ENCODE measurements at places on chromosomes 5 and 9. TPM values are rescaled to one million over a fixed set of nuclear protein-coding genes. Genes with fewer than 3 reads are reported as not detected.
A peak's percentile ranks its signal among the peaks of the same experiment; 100 is the strongest.

SELENOP gene
- 17.4 TPM for total RNA-seq

C5orf24 gene
- 15.7 TPM for total RNA-seq

SH2D3C gene
- total RNA-seq: 5.4 TPM

SPAAR gene
- total RNA-seq: not detected

TTC16 gene
- total RNA-seq: not detected

FRRS1L gene
- total RNA-seq: 0.71 TPM

DNA sequence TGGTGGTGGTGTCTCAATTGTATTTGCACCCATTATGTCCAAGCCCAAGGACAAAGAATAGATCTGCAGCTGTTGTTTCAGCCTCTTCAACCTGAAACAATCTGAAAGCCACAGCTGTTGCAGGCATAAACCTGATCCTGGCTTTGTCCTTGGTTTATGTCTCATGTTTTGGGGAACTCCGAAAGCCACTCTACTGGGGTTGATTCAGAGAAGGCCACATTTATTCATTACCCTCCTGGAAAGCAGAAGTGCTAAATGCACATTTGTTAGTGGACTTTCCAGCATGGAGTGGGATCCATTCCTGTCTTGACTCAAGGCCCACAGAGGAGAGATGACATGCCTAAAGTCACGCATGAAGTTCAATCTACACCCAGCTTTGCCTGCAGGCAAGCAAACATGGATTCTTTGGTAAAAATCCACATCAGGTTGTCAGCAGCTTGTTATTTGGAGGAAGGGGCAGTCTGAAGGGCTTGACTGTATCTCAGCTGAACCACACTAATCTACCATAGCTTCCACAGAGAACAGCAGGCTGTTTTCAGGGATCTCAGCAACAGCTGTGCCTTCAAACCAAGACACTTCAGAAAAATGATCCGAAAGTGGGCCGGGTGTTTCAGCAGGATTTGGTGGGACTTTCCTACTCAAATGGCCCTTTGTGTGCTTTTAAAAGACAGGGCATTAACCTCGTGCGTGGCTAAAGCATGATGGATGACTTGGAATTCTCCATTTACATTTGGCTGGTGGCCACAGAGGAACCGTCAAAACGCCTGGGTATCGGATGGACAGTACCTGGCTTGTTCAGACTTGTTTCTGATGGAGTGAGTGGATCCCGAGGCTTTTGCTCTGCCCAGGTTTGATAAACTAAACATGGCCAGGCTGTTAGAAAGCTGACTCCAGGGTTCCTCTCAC is 36.2 kb upstream of the ADAM19 start:
- H3K36me3 ChIP-seq: no peaks in the 10 kb centered on the region

- H3K27ac ChIP-seq: no peak overlapping the region
- H3K36me3 ChIP-seq: no peaks in the 10 kb centered on the region
- peaks cover 3% of the 10 kb centered on the region for H3K27me3 ChIP-seq
- DNase-seq: peak; percentile 58
- H3K4me1 ChIP-seq: peaks cover 78% of the 10 kb centered on the region
Measured at GRCh38 chr9:119289740-119290433, 79.3 kb downstream of the BRINP1 start.

- H3K4me1 ChIP-seq: peaks cover 20% of the 10 kb centered on the region
- H3K27me3 ChIP-seq: no peaks in the 10 kb centered on the region
- no peak overlapping the region for H3K27ac ChIP-seq
- DNase-seq: no peak
Measured at GRCh38 chr5:58786035-58786434, 203.2 kb downstream of the RAB3C start.

GRCh38 chr5:54013556-54014194 is 296.7 kb downstream of the ARL15 start:
- peaks cover 58% of the 10 kb centered on the region for H3K4me1 ChIP-seq
- H3K27me3 ChIP-seq: no peaks in the 10 kb centered on the region
- peaks cover 23% of the 10 kb centered on the region for H3K36me3 ChIP-seq
- no peak overlapping the region for H3K27ac ChIP-seq

- no peak overlapping the region for H3K27ac ChIP-seq
- H3K27me3 ChIP-seq: no peaks in the 10 kb centered on the region
- DNase-seq: no peak
- peaks cover 4% of the 10 kb centered on the region for H3K4me1 ChIP-seq
- no peak overlapping the region for H3K4me3 ChIP-seq
- H3K36me3 ChIP-seq: no peaks in the 10 kb centered on the region
Measured at GRCh38 chr5:2044041-2044440, 161.3 kb upstream of the IRX4 start.

- peak; percentile 48 for DNase-seq
- H3K27ac ChIP-seq: no peak overlapping the region
- H3K27me3 ChIP-seq: no peaks in the 10 kb centered on the region
- peaks cover 5% of the 10 kb centered on the region for H3K36me3 ChIP-seq
- H3K4me1 ChIP-seq: peaks cover 12% of the 10 kb centered on the region
Measured at GRCh38 chr9:126932871-126933321, 18.3 kb downstream of the RALGPS1 start.

GRCh38 chr5:6322163-6322713 is 56.1 kb downstream of the MED10 start:
- H3K36me3 ChIP-seq: no peaks in the 10 kb centered on the region
- peaks cover 74% of the 10 kb centered on the region for H3K27me3 ChIP-seq
- H3K27ac ChIP-seq: no peak overlapping the region
- no peak overlapping the region for H3K4me3 ChIP-seq

- DNase-seq: no peak
- H3K27ac ChIP-seq: no peak overlapping the region
- H3K27me3 ChIP-seq: no peaks in the 10 kb centered on the region
- no peak overlapping the region for H3K4me3 ChIP-seq
- peaks cover 11% of the 10 kb centered on the region for H3K4me1 ChIP-seq
- no peaks in the 10 kb centered on the region for H3K36me3 ChIP-seq
Measured at GRCh38 chr5:164345173-164345849, 839.9 kb downstream of the MAT2B start.

GRCh38 chr5:130651440-130651839 is 513.6 kb downstream of the HINT1 start:
- H3K4me1 ChIP-seq: peaks cover 6% of the 10 kb centered on the region
- H3K27ac ChIP-seq: no peak overlapping the region
- H3K36me3 ChIP-seq: no peaks in the 10 kb centered on the region
- H3K27me3 ChIP-seq: no peaks in the 10 kb centered on the region

DNA sequence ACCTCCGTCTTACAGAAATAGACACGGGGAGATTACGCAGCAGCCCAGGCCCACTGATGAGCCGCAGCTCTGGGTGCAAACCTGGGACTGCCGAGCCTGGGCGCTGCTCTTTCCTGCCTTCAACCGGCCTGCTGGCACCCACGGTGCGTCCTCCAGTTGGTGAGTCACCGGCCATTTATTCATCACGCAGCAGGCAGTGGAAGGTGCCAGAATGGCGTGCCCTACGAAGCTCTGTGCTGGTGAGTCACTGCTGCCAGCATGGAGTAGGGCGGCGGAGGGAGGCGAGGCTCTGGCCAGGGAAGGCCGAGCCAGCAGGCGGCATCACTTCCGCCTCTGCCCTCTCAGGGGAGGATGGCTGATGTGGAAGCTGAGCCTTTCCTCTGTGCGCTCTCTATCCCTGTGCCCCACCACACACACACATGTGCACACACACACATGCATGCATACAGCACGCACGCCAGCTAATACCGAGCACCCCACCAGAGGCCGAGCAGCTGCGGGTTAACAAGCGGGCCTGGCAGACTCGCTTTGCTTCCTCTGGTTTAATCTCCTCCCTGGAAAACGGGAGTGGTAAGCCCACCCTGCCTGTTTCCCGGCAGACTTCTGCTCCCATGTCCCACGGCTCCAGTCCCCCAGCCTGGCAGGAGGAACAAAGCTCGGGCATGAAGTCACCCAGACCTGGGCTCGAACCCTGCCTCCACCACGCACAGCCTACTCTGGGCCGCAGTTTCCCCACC is 39.2 kb downstream of the OLFM1 start:
- no peaks in the 10 kb centered on the region for H3K27me3 ChIP-seq
- peaks cover 10% of the 10 kb centered on the region for H3K36me3 ChIP-seq
- no peaks in the 10 kb centered on the region for H3K4me1 ChIP-seq
- no peak overlapping the region for H3K27ac ChIP-seq
- DNase-seq: no peak
- no peak overlapping the region for H3K4me3 ChIP-seq

- no peak for DNase-seq
- 0 out of 2 replicates have a peak, but pooled peaks cover 2% of the 10 kb centered on the region for H3K4me1 ChIP-seq
- H3K27ac ChIP-seq: no peak overlapping the region
- no peaks in the 10 kb centered on the region for H3K27me3 ChIP-seq
- H3K36me3 ChIP-seq: no peaks in the 10 kb centered on the region
Measured at GRCh38 chr9:121838746-121839669, 187.6 kb downstream of the DAB2IP start.

DNA sequence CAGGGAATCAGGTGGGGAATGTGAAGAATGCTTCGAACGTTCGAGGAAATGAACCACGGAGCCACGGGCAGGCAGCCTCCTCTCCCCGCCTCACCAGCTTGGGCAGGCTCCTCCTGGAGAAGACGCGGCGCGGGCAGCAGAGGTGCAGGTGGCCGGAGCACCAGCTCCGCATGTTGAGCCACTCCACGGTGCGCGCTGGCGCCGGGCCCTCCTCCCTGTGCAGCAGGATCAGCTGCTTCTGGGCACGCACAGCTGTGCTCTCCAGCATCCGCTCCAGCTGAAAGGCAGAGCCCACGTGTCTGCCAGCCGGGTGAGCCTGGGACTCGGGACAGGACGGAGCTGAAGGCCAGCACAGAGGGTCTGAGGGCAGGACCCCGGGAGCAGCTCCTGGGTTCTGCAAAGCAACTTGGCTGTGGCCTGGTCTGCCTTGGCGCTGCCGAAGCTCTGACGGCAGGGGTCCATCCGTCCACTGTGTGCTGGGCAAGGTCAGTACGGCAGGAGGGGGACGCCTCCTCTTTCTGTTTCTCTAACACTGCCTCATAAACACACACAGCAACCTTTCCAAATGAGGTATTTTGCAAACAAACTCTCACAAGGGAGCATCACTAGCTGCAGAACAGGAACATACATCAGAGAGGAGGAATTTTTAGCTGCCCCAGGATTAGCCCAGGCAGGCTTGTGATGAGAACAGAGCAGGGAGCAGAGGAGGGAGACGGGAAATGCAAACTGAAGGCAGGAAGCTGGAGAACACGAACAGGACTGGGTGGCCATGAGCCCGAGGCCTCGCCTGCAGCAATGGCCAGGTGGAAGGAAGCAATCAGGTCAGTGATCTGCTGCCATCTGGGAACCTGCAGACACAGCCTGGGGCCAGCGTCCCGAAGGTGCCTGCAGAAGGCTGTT is 20.1 kb upstream of the NSMF start:
- no peak for DNase-seq
- H3K27me3 ChIP-seq: peaks cover 3% of the 10 kb centered on the region
- 0 out of 2 replicates have a peak, but pooled peaks cover 4% of the 10 kb centered on the region for H3K4me1 ChIP-seq

DNA sequence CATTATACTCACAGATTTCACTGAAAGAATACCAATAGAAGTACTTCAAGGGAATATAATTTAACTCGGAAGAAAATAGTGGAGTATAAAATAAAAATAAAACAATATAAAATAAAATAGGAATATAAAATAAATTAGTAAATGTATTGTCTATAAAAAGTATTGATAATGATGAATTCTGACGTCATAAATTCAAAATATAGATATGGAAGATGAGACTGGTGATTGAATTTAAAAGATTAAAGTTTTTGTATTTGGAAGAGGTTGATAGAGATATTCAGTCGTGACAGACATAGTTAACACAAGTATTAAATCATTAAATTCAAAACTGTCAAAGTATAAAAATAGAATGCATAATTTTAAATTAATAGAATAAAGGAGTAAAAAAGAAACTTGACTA is 964.9 kb upstream of the C9orf72 start:
- H3K4me1 ChIP-seq: no peaks in the 10 kb centered on the region
- no peak overlapping the region for H3K4me3 ChIP-seq
- H3K27ac ChIP-seq: no peak overlapping the region
- no peaks in the 10 kb centered on the region for H3K27me3 ChIP-seq
- no peak for DNase-seq
- no peaks in the 10 kb centered on the region for H3K36me3 ChIP-seq

- DNase-seq: no peak
- H3K27ac ChIP-seq: no peak overlapping the region
- H3K27me3 ChIP-seq: no peaks in the 10 kb centered on the region
- H3K36me3 ChIP-seq: no peaks in the 10 kb centered on the region
- peaks cover 6% of the 10 kb centered on the region for H3K4me1 ChIP-seq
- H3K4me3 ChIP-seq: no peak overlapping the region
Measured at GRCh38 chr5:137566780-137567179, 67.7 kb upstream of the SPOCK1 start.

- no peaks in the 10 kb centered on the region for H3K27me3 ChIP-seq
- no peak overlapping the region for H3K27ac ChIP-seq
- H3K36me3 ChIP-seq: no peaks in the 10 kb centered on the region
- H3K4me1 ChIP-seq: no peaks in the 10 kb centered on the region
- H3K4me3 ChIP-seq: no peak overlapping the region
Measured at GRCh38 chr9:101242651-101243050, 142.2 kb downstream of the BAAT start.

DNA sequence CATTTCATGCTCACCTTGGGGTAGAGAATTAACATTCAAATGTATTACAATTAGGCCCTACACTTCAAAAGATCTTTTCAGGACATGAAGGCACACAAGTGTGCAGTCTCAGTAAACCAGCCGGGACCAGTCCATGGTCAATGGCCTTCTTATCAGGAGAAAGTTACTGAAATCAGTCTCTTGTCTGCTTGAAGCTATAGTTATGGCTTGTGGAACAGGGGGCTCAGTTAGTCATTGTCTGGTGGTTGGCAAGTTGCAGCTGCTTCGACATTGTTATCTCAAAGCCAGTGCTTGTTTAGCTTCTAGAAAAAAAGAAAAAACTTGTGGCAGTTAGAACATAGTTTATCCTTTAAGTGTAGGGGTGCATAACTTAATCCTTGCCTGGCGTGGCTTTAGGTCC is 213.1 kb upstream of the ACO1 start:
- peaks cover 9% of the 10 kb centered on the region for H3K36me3 ChIP-seq
- H3K27ac ChIP-seq: no peak overlapping the region
- peaks cover 9% of the 10 kb centered on the region for H3K4me1 ChIP-seq
- H3K27me3 ChIP-seq: no peaks in the 10 kb centered on the region
- no peak for DNase-seq

DNA sequence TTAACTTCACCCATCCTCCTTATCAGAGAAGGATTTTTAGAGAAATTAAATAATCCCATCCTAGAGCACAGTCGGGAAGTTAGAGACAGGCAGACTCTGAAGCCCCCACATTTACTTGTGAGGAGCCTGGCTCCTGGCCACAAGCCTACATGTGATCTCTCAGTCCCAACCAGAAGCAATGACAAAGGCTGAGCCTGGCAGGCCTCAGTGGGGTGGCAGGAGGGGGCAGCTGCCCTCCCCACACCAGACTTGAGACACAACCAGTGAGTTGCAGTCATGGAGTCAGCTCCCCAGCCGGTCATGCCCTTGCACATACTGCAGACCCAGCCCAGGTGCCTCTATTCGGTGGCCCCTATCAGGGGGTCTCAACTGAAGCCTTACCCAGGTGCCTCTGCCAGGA is 11.0 kb downstream of the NAIF1 start:
- peaks cover 31% of the 10 kb centered on the region for H3K4me1 ChIP-seq
- H3K4me3 ChIP-seq: no peak overlapping the region
- H3K36me3 ChIP-seq: no peaks in the 10 kb centered on the region
- no peaks in the 10 kb centered on the region for H3K27me3 ChIP-seq
- H3K27ac ChIP-seq: no peak overlapping the region

All from WTC11 (cell line).